ENCODE measurements at places on chromosomes 11 and 22.

GRCh38 chr22:20267441-20268278 is 458 bp downstream of the RTN4R start:
- no peak for DNase-seq

DNA sequence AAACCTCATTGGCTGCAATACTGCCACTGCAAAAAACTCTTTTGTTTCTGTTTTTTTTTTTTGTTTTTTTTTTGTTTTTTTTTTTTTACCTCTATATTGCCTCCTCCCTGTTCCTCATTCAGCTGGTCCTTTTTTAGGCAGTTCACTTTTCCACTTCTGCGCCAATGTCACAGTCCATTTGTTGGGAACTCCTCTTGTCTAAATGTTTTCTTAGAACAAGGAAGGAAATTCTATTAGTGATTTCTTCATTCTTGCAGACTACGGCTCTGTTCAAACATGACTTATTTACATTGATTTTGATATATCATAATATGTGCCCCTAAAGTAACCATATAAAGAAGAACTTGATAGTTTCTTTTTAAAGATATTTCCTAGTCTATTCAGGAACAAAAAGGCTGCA is 2.9 kb downstream of the FAM118B start:
- DNase-seq: no peak

GRCh38 chr11:70511345-70511744 is 113.0 kb downstream of the CTTN start:
- no peak for DNase-seq

GRCh38 chr11:42657169-42657568 is 654.6 kb upstream of the API5 start:
- DNase-seq: no peak

DNA sequence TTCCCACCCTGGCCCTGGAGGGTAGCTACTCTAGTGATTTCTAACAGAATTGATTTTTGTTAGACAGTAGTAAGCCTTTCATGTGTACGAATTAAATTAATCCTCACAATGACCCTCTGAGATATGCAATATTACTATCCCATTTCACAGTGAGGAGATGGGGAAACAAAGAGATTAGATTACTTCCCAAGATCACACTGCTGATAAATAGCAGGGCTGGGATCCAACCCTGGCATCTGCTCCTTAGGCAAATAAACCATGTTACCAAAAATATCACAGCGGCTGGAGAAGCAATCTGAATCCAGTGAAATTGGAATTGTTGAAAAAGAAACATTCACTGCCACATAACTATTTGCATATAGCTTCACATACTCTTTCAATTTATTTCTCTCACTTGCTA is 12.8 kb upstream of the CAVIN3 start:
- no peak for DNase-seq

DNA sequence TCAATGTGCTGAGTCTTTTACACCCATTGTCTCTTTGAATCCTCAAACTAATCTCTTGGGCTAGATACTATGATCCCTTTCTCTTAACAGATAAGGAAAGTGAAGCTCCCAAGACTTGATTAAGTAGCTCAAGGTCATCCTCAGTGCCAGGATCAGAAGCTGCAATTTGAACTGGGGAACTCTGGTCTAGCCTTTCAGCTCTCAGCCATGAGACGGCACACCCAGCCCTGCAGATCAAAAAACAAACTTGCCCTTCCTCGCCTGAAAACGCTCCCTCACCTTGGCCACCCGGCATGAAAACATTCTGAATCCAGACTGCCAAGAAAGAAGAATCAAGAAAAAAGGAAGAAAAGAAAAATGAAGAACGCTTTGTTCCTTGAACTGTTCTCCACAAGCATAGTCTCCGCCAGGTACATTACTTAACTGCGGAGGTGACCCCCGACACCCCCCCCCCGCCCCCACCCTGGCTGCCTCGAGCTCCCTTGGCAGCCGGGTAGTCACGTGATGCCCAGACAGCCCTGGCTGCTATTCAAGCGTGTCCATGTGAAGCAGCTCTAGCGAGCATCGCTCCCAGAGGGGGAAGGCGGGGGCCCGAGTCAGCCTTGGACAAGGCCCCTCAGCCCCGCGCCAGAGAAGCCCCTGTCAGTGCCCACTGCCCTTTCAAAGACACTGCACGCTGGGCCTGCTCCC is 451.2 kb downstream of the MIAT start:
- DNase-seq: no peak

DNA sequence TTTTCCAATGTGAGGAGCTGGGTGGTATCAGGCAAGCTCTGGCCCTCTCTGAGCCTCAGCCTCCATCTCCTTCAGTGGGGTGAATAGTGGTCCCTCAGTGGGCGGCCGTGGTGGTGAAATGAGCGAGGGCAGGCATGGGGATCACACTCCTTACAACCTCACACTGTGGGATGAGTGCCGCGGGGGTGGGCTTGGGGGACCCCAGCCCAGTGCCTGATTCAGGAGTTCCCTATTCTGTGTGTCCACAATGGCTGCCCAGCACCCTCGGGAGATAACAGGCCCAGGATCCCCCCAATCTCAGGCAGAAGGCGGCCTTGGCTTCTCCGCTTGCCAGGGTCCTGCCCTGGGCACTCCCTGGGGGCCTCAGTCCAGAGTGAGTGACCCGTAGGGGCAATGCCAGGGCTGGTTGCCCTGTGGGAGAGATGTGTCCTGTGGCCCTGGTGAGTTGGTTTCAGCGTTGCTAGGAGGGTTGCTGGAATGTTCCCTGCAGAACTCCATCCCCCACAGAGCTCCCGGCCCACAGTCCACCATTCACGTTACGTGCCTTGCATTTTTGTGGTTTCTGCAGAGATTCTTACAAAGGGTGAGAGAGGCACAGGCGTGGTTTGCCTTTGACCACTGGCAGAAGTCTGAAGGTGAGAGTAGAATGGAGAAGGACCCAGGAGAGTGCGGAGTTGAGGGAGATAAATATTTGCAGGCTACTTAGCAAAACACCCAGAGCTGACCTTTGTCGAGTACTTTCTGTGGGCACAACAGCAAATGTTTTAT is 2.9 kb downstream of the ALDH3B1 start:
- no peak for DNase-seq

DNA sequence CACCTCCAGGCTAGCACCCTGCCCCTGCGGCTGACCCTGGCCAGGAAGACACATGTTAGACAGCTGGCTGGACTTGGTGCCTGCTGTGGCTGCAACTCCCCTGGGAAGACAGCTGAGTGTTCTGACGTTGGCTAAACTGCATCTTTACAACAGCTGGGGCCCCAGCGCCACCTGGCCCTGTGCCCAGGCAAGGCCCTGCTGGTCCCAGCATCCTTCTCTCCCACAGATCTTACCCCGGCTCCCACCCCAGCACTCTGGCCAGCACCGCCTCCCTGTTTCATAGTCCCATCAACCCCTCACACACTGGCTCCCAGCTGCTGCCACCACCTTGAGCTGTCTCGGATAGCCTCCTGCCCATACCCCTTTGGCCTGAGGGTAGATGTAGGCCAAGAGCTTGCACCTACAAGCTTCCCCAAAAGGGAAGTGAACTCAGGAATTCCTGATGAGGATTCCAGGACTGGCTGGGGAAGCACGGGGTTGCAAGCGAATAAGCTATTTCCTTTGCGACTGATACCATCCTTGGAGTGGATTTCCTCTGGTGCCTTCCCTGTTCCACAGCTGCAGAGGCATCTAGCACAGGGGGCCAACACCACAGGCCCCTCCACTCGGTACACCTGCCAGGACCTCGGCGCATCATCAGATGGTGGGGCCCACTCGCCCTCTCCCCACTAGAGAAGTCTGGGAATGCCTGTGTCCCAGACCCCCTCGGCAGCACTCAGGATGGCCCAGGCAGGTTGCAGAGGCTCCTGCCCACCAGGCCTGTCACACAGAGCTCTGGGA is 28.5 kb downstream of the RSPH14 start:
- DNase-seq: no peak

Data from activated naive CD4-positive, alpha-beta T cell treated with anti-CD3 and anti-CD28 coated beads, Interleukin-2, amount 50 U/mL, for 72 hours (primary cell).